ENCODE measurements at places on chromosomes 3 and 15.

DNA sequence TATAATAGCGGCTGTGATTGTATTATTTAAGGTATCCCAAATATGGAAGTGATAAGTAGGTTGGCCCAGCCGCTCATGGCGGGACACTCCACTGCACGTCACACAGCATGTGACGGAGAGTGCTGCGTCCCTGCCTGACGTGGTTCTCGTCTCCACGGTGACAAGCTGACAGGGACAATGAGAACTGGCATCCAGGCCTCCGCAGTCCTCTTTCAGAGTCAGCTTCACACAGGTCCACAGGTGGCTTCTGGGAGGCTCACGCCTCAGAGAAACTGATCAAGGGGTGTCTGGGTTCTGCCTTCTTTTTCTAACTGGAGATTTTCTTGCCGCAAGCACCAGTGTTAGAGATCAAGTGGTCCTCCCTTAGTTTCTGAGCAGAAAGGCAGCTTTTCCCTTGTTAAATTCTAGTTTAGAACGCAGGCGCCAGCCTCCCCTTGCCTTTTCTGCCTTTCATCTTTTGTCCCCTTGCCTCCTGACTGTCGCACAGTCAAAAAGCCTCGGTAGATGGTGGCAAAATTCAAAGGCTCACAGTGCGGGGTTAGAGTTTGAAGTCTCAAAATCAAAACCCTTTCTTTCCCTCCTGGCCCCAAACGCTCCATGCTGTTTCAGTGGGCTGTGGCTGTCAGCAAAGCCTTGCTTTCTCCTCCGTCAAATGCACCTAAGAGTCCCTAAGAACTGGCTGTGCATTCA is 120.9 kb downstream of the ATP10A start:
- DNase-seq = no peak

DNA sequence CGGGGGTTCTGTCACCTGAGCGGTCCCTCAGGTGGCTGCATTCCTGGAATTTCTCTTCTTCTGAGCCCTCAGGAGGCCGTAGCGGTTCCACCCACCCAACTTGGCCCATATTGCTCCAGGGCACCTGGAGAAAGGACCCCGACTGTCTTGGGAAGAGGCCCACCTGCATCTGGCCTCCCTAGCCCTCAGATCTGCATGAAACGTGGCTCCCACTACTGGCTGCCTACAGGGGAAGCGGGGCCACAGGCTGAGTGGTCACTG is 9.9 kb upstream of the ANPEP start:
- no peak for DNase-seq

GRCh38 chr15:70912187-70912586 is 19.6 kb downstream of the LRRC49 start:
- DNase-seq = no peak

GRCh38 chr15:73952913-73953750 is 26.9 kb downstream of the LOXL1 start:
- no peak for DNase-seq

GRCh38 chr3:187012609-187013051 is 82.3 kb downstream of the ST6GAL1 start:
- no peak for DNase-seq

DNA sequence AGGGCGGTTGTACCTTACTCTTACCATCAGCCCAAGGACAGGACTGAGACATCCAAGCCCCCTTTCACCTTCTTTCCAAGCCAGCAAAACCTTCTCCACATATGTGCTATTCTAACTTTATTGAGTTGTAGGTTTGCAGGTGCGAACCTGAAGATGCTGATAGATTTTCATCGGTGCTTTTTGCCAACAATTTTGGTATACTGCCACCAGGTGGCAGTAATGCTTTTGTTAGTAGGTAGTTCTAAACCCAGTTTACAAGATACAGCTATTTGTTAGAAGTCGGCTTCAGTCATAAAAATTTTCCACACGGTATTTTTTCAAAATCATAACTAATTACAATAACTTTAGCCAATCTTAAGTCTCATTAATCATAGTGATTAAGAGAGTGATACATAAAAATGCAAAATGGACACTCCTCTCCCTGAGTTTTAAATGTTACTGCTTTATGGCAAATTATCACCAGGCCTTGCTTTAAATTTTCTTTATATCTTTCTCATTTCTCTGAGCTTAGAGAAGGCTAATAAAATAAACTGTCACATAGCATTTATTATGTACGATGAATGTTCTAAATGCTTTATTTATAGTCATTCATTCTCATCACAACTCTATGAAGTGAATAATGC is 636 bp downstream of the TBC1D21 start:
- DNase-seq = no peak

DNA sequence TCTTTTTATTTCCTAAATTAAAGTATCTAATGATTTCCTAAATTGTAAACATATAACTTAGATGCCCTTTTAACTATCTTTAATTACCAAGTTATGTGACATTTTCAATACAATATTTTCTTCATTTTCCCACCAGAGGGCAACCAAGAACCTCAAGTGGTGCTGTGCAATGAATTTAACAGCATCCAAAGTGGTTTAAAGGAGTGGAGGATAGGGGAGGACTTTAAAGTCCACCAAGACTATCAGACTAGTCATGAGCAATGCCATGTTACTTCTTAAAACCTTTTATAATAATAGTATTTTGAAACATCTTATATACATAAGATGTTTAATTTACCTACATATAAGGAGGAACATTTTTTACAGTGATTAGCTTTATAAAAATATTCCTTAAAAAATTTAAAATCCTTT is 74.4 kb downstream of the DLG1 start:
- peak; percentile 32 for DNase-seq

GRCh38 chr3:65856907-65857306 is 181.8 kb downstream of the MAGI1 start:
- no peak for DNase-seq

DNA sequence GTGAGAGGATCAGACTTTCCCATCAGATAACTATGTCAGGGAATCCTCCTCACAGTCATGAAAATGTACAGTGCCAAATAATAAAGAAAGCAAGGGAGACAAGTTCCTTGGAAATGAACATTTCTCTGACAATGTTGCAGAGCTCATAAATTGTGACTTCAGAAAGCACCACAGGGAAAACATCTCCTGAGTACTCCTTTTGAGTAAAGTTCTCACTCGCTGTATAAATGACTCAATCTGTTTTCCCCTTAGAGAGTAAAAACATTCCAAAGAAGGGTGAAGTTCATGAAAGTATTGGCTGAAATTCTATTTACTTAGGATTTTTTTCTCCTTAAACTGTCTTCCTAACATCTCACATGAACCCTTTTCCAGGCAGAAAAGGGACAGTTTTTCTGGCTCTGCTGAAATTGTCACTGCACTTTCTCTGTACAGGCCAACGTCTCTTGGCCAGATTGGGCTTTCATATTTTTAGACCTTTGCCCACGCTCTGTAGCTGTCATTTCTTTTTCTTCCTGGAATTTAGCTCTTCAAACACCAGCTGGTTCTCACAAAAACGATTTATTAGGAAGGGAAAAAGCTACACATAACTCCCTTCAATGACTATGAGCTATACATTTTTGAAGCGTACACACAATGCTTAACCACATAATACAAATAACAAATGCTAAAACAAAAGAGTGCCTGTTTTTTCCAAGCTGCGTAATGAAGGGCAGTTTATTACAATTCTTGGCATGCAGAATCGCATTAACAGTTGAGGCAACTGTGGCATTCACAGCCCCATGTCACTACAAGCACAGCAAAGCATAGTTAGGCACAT is 216.1 kb downstream of the ATP8B4 start:
- no peak for DNase-seq

- no peak for DNase-seq
Observed at GRCh38 chr3:186119499-186119898, 10.6 kb upstream of the ETV5 start.

DNA sequence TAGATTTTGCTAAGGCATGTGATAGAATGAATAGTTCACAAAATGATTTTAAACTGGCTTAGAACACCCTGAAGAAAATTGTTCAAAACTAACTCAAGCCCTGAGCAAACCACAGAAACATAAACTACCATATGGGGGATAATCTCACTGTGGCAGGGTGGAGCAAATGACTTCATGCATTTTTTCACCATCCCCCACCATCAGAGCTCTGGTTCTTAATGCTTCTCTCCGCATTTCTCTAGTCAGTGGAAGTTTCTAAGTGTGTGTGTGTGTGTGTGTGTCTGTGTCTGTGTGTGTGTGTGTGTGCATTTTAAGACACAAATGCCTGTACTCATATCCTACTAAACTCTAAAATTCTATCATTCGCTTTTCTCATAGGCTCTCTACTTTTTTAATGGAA is 107.1 kb upstream of the PHLDB2 start:
- DNase-seq = peak; percentile 83

GRCh38 chr3:194014756-194015155 is 121.2 kb upstream of the HES1 start:
- DNase-seq = no peak

GRCh38 chr3:73530022-73530396 is 94.7 kb downstream of the PDZRN3 start:
- DNase-seq = no peak

DNA sequence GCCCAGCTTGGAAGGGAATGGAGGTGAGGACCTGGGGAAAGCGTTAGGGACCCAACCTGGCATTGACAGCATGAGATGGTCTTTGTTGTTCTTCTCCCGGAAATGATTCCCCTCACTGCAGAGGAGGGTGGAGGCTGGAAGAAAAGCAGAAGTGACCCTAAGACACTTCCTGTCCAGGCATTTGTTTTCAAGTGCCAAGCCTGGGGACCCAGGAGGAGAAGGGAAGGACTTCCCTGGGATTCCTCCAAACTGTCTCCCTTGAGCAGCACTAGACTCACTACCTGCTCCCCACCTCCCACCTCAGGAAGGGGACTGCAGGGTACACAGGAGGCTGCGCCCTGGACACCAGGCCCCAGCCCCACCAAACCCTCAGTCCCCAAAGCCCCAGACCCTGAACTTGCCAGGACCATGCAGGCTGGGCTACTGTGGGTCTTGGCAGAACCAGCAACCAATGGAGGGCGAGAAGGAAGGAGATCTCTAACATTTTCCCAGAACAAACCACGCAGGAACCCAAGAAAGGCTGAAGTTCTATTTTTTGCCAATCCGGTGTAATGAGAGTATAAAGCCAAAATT is 9.8 kb upstream of the VIPR1 start:
- DNase-seq = no peak

- DNase-seq = peak; percentile 27
Observed at GRCh38 chr3:66253790-66254620, 33.2 kb downstream of the SLC25A26 start.

- no peak for DNase-seq
Observed at GRCh38 chr15:37134244-37134643, 33.9 kb upstream of the MEIS2 start.

DNA sequence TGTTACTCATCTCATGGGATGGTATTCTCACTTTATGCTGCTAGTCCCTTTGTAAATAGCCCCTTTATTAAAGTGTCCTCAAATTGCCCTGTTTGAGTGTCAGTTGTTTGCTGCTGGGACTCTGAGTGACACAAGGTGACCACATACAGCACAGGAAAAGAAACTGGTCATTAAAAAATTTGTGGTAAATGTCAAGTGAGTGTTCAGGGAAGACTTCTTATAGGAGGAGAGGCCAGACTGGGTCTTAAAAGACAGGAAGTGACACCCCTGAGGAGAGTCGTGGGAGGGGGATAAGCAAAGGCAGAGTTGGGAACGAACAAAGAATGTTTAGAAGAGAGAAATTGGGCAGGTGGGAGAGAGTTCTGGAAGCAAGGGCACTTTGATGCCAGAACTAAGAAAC is 35.2 kb downstream of the CCR3 start:
- no peak for DNase-seq

DNA sequence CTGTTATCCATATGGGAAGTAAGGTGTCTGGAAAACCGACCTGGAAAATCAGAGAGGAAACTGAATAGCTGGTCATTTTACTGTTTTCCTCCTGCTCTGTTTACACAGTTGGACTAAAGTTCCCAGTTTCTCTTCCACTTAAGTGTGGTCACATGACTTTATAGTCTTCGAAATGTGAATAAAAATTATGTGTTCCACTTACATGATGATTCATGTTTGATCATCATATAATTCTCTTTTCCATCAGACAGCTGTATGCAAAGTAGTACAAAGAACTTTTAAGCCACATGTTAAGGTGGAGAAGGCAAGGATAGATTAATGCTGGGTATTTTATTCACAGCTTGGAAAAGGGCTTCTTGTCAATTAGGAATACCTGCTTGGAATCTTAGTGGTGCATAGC is 525.5 kb upstream of the BCHE start:
- no peak for DNase-seq

- DNase-seq = no peak
Observed at GRCh38 chr3:111610612-111611054, 15.5 kb upstream of the ZBED2 start.

DNA sequence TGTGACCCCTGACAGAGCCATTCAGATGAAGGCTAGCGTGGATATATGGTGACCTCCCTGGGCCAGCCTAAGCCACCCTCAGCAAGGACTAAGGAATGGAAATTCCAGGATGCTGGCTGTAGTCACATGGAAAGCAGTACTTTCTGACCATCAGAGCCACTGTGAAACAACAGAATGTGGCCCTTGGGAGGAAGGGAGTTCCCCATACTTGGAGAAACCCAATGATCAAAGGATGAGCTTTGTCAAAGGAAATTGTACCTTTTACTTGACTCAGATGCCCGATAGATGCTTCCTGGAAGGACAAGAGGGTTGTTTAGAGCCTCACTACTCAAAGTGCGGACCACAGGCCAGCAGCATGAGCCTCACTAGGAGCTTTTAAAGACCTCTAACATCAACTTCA is 484.5 kb upstream of the PROK2 start:
- DNase-seq = no peak

DNA sequence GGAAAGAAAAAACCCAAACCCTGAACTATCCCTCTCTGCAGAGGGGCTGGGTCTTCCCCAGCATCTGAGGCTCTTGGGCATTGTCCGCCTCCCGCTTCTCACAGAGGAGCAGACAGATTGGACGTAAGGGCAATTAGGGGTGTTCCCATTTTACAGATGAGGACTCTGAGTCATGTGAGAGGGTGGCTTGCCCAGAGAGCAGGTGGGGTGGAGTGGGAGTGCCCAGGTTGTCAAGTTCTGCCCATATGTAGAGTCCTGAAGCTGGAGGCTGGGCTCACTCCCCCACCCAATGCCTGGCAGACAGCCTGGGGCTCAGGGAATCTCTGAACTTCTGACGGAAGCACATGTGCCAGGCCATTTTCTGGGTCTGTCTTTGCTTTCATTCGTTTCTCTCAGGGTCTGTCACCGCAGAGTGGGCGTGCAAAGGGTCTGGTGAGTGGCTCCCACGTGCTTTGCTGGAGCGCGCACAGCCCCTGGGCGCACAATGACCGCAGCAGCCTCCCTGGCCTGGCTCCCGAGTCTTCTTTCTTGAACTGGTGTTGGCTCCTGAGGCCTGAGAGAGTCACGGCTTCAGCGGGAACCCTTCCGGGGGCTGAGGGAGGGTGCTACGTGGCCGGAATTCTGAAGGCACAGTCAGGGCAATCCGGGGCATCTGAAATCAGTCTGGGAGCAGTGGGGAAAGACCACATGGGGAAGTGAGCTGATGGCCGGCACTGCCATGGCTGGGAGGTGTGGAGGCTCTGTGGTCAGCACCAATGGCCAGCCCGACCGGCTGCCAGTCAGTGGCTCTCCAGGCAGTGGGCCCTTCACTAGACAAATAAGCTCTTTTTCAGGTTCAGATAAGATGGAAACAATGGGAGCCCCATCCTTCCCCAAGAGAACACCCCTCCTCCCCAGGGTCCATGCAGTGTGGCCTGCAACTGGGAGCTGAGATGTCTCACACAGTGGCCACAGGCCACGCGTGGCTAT is 1.1 kb upstream of the TRPM1 start:
- no peak for DNase-seq

- no peak for DNase-seq
Observed at GRCh38 chr15:41292521-41292920, 39.9 kb downstream of the OIP5 start.

- DNase-seq = no peak
Observed at GRCh38 chr3:101932326-101933068, 83.2 kb downstream of the NFKBIZ start.

All from HFF-Myc (cell line).